ENCODE measurements at places on chromosomes 1 and 21.

GRCh38 chr1:29991815-29992214 is 731.6 kb downstream of the MATN1 start:
- no peak for DNase-seq

DNA sequence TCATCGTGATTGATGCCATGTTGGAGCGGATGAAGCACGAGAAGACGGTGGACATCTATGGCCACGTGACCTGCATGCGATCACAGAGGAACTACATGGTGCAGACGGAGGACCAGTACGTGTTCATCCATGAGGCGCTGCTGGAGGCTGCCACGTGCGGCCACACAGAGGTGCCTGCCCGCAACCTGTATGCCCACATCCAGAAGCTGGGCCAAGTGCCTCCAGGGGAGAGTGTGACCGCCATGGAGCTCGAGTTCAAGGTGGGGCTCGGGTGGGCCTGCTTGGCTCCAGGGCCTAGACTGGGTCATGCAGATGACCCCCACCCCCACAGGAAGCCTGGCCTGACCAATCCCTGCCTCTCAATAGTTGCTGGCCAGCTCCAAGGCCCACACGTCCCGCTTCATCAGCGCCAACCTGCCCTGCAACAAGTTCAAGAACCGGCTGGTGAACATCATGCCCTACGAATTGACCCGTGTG is 30.6 kb upstream of the KDM4A start:
- DNase-seq: no peak

DNA sequence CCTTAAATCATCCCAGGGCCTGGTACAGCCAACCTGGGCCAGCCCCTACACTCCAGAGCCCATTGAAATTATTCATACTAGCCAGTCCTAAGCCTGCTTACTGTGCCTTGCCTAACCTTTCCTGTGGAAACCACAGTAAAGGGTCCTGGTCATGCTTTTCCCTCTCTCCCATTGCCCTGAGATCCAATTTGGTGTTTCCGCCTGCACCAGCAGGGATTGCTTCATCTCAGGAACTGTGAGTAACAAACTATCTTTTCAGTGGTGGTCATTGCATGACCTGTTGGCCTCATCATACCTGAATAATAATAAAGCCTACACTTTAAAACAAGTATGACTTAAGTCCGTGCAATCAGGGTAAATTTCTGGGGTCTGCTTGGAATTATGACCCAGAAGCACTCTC is 18.7 kb upstream of the GALNT2 start:
- DNase-seq: no peak

DNA sequence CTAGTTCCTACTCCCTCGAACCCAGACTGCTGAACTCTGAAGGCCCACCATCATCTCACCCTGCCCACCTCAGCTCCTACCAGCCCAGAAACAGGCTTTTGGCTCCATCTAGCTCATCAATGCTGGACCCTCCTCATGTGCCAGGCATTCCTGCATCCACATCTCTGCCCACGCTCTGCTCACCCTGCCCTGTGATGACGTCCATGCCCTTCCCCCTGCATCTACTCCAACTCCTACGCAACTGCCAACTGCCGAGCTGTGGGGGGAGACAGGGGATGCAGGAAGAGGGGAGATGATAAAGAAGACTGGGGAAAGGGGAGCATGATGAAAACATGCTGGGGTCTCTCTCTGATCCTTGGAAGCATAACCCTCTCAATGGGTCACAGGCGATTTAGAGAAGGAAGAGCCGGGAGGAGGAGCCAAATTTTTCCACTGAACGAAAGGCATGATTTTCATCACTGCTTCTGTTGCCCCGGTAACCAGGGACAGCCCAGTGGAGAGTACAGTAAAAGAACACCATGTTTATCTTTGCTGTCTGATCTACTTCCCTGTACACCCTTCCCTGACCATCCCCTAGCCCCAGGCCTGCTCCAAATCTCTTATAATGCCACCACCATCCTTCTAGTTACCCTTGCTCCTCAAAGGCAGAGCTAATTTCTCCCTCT is 44.3 kb downstream of the CD34 start:
- peak; percentile 89 for DNase-seq

GRCh38 chr1:202283991-202284390 is 57.7 kb downstream of the UBE2T start:
- no peak for DNase-seq

Measured in adrenal gland (tissue), 19 donors.